ENCODE measurements at places on chromosomes 4 and X. TPM values are rescaled to one million over a fixed set of nuclear protein-coding genes. Genes with fewer than 3 reads are reported as not detected.

The HERC5 gene
- 1.6 TPM for total RNA-seq

The WNK3 gene
- total RNA-seq = 0.53 TPM

The ADH1A gene
- not detected for total RNA-seq

The SPANXB1 gene
- total RNA-seq = not detected

The CT45A10 gene
- total RNA-seq = not detected

The EXOC1 gene
- 17.8 TPM for total RNA-seq

The IL2RG gene
- not detected for total RNA-seq

The PNCK gene
- not detected for total RNA-seq

The RPS6KA6 gene
- 0.23 TPM for total RNA-seq

The RBMX gene
- total RNA-seq = 232 TPM

The CD40LG gene
- total RNA-seq = not detected

The GPC3 gene
- not detected for total RNA-seq

The TMEM154 gene
- total RNA-seq = 66.2 TPM

The DIPK2B gene
- total RNA-seq = not detected

The NAA11 gene
- not detected for total RNA-seq

The TRIM61 gene
- 0.62 TPM for total RNA-seq

The SPON2 gene
- total RNA-seq = 4.7 TPM

The SAT1 gene
- total RNA-seq = 772 TPM

The MGARP gene
- total RNA-seq = 0.08 TPM

The NPNT gene
- total RNA-seq = 0.62 TPM

The RHOXF2B gene
- not detected for total RNA-seq

The KLHL2 gene
- 15.0 TPM for total RNA-seq

The MAGEE2 gene
- total RNA-seq = not detected

The MAGEB17 gene
- total RNA-seq = not detected

The BANK1 gene
- total RNA-seq = 0.16 TPM

The CYP4V2 gene
- total RNA-seq = 5.5 TPM

The HELT gene
- not detected for total RNA-seq

The ADH1B gene
- not detected for total RNA-seq

The PPP1R3F gene
- 0.78 TPM for total RNA-seq

The ACOT9 gene
- 63.7 TPM for total RNA-seq

The RIBC1 gene
- total RNA-seq = 1.3 TPM

The DDX53 gene
- total RNA-seq = not detected

The KLF3 gene
- total RNA-seq = 21.8 TPM

The FBXW7 gene
- 35.5 TPM for total RNA-seq

The VCX gene
- total RNA-seq = 0.11 TPM

The ACSL4 gene
- total RNA-seq = 69.4 TPM

The GNRHR gene
- total RNA-seq = not detected

The SMIM43 gene
- not detected for total RNA-seq

The TBC1D8B gene
- total RNA-seq = 5.8 TPM

The TRPC5OS gene
- not detected for total RNA-seq

The ADGRG2 gene
- not detected for total RNA-seq

The NUDT10 gene
- 2.2 TPM for total RNA-seq

The TLR2 gene
- 9.9 TPM for total RNA-seq

The SHISA3 gene
- total RNA-seq = not detected

The SATL1 gene
- not detected for total RNA-seq

The UGT2B17 gene
- total RNA-seq = not detected

The EMCN gene
- total RNA-seq = not detected

The LIN54 gene
- 6.6 TPM for total RNA-seq

The SYN1 gene
- not detected for total RNA-seq

The GATA1 gene
- not detected for total RNA-seq

The PNMA5 gene
- total RNA-seq = not detected

The LNX1 gene
- total RNA-seq = 0.39 TPM

The S100G gene
- total RNA-seq = not detected

The UGT2B11 gene
- not detected for total RNA-seq

The F8A1 gene
- 2.4 TPM for total RNA-seq

The IL2 gene
- not detected for total RNA-seq

The KLHL15 gene
- 2.4 TPM for total RNA-seq

The LPAR4 gene
- total RNA-seq = not detected
